ENCODE measurements at places on chromosomes 4 and X. TPM values are rescaled to one million over a fixed set of nuclear protein-coding genes. Genes with fewer than 3 reads are reported as not detected.

GRCh38 chrX:45859407-45859806 lies 658.7 kb upstream of the DIPK2B start:
- no peak for DNase-seq
- no peaks in the 10 kb centered on the region for H3K4me1 ChIP-seq
- H3K27me3 ChIP-seq: no peaks in the 10 kb centered on the region

GRCh38 chrX:100995469-100995868 lies 26.0 kb downstream of the ARL13A start:
- H3K27me3 ChIP-seq: no peaks in the 10 kb centered on the region
- no peaks in the 10 kb centered on the region for H3K36me3 ChIP-seq
- no peaks in the 10 kb centered on the region for H3K4me1 ChIP-seq
- no peak for DNase-seq

DNA sequence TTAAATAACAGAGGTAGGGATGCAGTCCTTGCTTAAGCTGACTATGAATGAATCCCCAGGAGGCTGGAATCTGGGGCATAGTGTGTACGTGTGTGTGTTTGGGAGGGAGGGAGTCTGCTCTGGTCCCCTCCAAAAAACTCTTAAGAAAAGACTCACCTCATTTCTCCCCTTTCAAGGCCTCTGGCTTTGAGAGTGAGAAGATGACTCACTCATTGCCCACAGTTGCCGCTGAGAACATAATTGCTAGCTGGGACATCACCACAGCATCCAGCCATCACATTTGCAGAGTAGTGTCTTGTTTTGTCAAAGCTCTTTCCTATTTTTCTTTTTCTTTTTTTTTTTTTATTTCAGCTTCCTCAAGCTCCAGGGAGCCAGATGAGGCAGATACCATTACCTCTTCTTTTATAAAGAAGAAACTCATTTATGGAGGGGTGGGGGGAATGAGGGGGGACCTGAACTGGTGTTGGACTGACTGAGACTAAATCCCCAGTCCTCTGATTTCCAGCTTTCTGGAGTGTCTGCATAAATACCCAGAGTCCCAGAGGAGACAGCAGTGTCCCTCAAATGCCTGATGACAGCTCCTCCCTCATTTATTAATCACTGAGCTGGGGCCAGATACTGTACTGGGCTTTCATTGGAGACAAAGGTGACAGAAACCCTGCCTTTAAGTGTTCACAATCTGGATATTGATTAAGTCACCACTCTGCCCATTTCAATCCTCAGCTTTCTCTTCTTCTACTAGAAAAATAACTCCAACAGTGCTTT lies 61.9 kb upstream of the LAS1L start:
- DNase-seq: peak; percentile 84
- H3K27ac ChIP-seq: peak overlapping the region; percentile 62
- no peak overlapping the region for H3K4me3 ChIP-seq
- no peaks in the 10 kb centered on the region for H3K27me3 ChIP-seq
- no peaks in the 10 kb centered on the region for H3K36me3 ChIP-seq

GRCh38 chr4:48578132-48578968 lies 88.3 kb downstream of the ZAR1 start:
- H3K27me3 ChIP-seq: no peaks in the 10 kb centered on the region
- no peak overlapping the region for H3K27ac ChIP-seq
- peak; percentile 50 for DNase-seq
- no peaks in the 10 kb centered on the region for H3K4me1 ChIP-seq

- H3K36me3 ChIP-seq: no peaks in the 10 kb centered on the region
- H3K27ac ChIP-seq: no peak overlapping the region
- H3K4me3 ChIP-seq: no peak overlapping the region
- no peaks in the 10 kb centered on the region for H3K4me1 ChIP-seq
These were observed 29.2 kb downstream of the CLRN2 start for GRCh38 chr4:17544205-17544604.

DNA sequence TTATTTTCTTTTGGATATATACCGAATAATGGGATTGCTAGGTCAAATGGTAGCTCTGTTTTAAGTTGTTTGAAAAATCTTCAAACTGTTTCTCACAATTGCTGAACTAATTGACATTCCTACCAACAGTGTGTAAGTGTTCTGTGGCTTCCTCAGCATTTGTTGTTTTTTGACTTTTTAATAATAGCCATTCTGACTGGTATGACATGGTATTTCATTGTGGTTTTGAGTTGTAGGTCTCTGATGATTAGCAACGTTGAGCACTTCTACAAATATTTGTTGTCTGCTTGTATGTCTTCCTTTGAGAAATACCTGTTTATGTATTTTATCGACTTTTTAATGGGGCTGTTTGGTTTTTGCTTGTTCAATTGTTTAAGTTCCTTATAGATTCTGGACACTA lies 680.1 kb upstream of the GRIA3 start:
- H3K4me1 ChIP-seq: no peaks in the 10 kb centered on the region
- H3K27ac ChIP-seq: no peak overlapping the region
- H3K27me3 ChIP-seq: no peaks in the 10 kb centered on the region

- no peak overlapping the region for H3K4me3 ChIP-seq
- no peaks in the 10 kb centered on the region for H3K27me3 ChIP-seq
- peak overlapping the region; percentile 55 for H3K27ac ChIP-seq
- peak; percentile 39 for DNase-seq
- H3K36me3 ChIP-seq: no peaks in the 10 kb centered on the region
- peaks cover 13% of the 10 kb centered on the region for H3K4me1 ChIP-seq
These were observed 26.9 kb upstream of the GJB1 start for GRCh38 chrX:71195964-71196649.

- peaks cover 7% of the 10 kb centered on the region for H3K4me1 ChIP-seq
- no peaks in the 10 kb centered on the region for H3K27me3 ChIP-seq
- DNase-seq: no peak
- H3K27ac ChIP-seq: no peak overlapping the region
- no peaks in the 10 kb centered on the region for H3K36me3 ChIP-seq
- H3K4me3 ChIP-seq: no peak overlapping the region
These were observed 1.4 kb upstream of the HHIP start for GRCh38 chr4:144644368-144645101.

- no peaks in the 10 kb centered on the region for H3K27me3 ChIP-seq
- DNase-seq: no peak
- no peak overlapping the region for H3K4me3 ChIP-seq
- no peak overlapping the region for H3K27ac ChIP-seq
These were observed 85.0 kb upstream of the SORBS2 start for GRCh38 chr4:185896817-185897488.

DNA sequence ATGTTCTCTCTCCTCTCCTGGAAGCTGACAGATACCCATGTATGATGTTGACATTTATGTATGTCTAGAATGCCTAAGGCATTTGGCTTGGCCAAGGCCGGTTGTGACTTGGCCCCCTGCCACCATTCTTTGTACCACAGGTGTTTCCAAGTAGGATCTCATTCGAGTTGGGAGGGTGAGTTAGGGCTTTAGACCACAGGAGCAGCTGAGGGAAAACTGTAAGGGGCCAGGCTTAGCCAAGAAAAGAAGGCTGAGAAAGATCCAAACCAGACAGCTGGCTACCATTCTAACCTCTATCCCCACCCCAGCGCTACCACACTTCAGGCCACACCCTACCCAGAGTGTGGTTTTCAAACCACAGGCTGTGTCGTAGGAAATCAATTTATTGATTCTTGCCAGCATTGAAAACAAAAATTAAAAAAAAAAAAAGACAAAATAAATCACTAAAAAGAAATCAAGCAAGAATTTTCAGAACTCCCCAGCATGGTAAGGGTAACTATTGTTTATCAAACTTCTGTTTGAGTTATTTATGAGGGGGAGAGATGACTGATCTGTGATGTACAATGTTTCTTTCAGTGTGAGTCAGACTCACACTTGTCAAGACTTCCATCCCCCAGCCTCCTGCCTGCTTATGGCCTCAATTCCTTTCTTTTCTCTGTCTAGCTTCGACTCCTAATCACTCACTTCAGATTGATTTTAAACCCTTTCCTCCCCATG lies 9.9 kb downstream of the TMSB4X start:
- peak overlapping the region; percentile 34 for H3K4me3 ChIP-seq
- no peaks in the 10 kb centered on the region for H3K36me3 ChIP-seq
- H3K4me1 ChIP-seq: peaks cover 81% of the 10 kb centered on the region
- DNase-seq: peak; percentile 67
- H3K27ac ChIP-seq: peak overlapping the region; percentile 50

- no peak for DNase-seq
- H3K4me3 ChIP-seq: no peak overlapping the region
- H3K27ac ChIP-seq: no peak overlapping the region
- H3K4me1 ChIP-seq: no peaks in the 10 kb centered on the region
These were observed 155.6 kb downstream of the PCDH7 start for GRCh38 chr4:30875658-30876269.

DNA sequence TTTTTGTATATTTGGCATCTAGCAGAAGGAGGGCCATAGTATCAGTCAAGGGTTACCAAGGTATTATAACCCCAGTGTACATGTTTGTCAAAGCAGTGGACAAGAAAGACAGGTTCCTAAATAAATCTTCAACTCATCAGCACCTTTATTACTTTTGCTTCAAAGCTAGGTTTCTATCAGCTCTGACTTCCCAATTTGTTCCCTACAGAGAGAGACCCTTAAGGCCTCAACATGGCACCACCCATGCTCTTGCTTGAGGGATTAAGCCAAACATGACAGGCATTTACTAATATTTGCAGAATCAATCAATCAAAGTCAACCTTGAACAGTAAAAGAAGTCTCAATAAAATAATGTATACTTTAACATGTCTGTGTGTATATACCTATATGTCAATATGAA lies 9.4 kb downstream of the TBCK start:
- no peaks in the 10 kb centered on the region for H3K27me3 ChIP-seq
- no peaks in the 10 kb centered on the region for H3K36me3 ChIP-seq
- no peak overlapping the region for H3K27ac ChIP-seq
- no peaks in the 10 kb centered on the region for H3K4me1 ChIP-seq
- no peak overlapping the region for H3K4me3 ChIP-seq
- DNase-seq: no peak

DNA sequence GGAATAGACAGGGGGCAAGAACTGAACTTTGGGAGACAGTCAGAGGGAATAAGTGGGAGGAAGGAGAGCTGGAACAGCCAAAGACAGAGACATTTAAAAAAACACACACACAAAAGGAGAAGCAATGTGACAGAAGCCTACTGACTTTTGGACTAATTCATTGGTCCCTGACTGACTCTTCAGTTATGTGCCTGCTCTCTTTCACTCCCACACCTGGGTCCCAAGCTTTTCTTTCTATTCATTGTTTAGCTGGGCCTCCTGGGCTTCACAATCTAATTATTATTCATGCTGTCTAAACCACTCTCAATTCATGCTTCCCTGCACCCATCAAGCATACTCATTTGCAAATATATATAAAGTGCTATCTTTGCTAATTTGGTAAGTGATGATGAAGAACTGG lies 139.2 kb upstream of the IRS4 start:
- no peak for DNase-seq
- H3K36me3 ChIP-seq: no peaks in the 10 kb centered on the region
- H3K27me3 ChIP-seq: no peaks in the 10 kb centered on the region
- no peaks in the 10 kb centered on the region for H3K4me1 ChIP-seq
- H3K27ac ChIP-seq: no peak overlapping the region

DNA sequence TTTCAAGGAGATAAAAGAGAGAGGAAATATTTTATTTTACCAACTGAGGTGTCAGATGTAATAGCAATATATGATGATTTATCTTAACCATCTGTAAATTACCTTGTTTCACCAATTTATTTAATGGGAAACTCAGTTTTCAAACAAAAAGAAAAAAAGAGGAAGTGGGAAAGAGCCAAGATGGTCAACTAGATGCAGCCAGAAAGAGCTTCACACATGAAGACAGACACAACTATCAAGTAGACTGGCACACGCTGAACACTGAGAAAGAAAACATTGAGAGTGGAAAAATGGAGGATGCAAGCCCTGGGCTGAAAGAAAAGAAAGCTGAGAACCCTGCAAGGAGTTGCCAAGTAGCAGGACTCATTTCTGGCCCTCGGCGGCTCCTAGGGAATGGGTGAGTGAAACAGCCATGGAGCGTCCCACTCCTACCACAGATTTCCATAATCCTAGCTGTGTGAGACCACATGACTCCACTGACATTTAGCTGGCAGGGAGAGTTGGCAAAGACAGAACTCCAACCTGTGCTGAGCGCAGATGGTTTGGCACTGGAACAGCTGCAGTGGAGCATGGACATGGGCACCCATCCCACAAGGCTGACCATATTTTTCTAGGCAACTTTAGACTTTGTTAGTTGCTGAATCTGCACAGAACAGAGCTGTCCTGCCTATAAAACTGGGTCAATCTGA lies 409.3 kb downstream of the FAM47B start:
- H3K36me3 ChIP-seq: no peaks in the 10 kb centered on the region
- no peak overlapping the region for H3K4me3 ChIP-seq
- H3K27ac ChIP-seq: no peak overlapping the region
- no peaks in the 10 kb centered on the region for H3K27me3 ChIP-seq
- DNase-seq: no peak

DNA sequence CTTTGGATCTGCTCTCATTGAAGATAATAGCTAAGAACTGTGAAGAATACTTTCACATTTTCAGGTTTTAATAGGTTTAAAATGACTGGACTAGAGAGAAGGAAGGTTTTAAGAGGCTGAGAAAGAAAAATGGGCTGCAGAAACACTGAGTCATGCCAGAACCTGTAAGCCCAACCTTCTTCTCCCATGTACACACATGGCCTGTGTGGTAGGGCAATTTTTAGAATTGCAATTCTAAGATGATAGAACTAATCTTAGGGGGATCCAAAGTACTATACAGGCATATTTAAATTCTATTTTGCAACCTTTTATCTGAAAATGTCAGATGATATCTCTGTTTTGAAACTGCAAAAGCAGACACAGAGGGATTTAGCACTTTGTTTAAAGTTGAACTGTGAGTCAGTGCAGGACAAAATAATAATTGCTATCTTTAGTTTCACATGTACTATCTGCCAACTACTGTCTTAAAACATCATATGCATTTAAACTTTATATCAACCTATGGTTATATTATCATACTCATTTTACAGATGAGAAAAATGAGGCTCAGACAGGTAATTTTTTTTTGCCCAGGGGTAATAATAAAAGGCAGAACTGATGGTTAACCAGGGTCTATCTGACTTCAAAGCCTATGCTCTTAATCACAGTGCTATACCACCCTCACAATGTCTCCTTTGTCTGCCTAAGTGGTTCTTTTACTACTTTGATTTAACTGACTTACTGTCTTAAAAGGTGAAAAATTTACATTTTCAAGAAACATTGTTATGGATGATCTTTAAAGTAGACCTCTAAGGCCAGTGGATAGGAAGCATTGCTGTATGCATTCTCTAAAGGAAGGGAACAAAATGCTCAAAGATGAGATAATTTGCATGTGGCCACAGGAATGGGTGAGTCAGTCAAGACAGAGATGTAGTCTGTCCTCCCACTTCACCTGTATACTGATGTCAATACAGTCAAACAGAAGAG lies 4.3 kb downstream of the TMPRSS11E start:
- H3K27ac ChIP-seq: no peak overlapping the region
- H3K4me1 ChIP-seq: no peaks in the 10 kb centered on the region
- H3K36me3 ChIP-seq: no peaks in the 10 kb centered on the region
- H3K27me3 ChIP-seq: no peaks in the 10 kb centered on the region

DNA sequence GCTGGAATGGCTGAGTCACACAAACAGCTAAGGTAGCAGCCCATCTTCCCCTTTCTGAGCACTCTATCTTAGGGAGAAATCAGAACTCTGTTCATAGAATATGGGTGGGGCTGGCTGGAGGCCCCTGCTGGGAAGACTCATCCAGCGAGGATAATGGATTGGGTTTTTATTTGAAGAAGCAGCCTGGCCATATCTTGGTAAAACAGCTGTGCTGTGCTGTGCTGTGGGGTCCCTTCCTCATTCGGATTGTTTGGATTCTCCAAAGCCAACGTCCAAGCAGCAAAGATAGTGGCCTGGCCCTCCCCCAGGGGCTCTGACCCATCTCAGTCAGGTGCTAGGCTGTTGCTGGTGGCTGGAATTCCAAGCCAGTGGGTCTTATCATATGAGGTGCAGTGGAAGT lies 63.8 kb downstream of the ZNF718 start:
- no peak overlapping the region for H3K27ac ChIP-seq
- no peak overlapping the region for H3K4me3 ChIP-seq
- DNase-seq: no peak
- H3K27me3 ChIP-seq: no peaks in the 10 kb centered on the region

HERC5 gene
- total RNA-seq: 22.1 TPM

CFAP47 gene
- not detected for total RNA-seq

SLC49A3 gene
- 1.7 TPM for total RNA-seq

FAM236D gene
- total RNA-seq: not detected

Data from CD4-positive, alpha-beta memory T cell (primary cell).